PC-9 (cell line): ENCODE measurements at places on chromosomes 16 and 17. TPM values are rescaled to one million over a fixed set of nuclear protein-coding genes. Genes with fewer than 3 reads are reported as not detected.

- no peak for DNase-seq
Observed at GRCh38 chr17:2967515-2967914, 95.9 kb downstream of the OR1D5 start.

The KCNH4 gene
- total RNA-seq = not detected in 2 replicates

GRCh38 chr17:65558683-65559460, 2.6 kb downstream of the AXIN2 start:
- DNase-seq = no peak

The DDX42 gene
- total RNA-seq = 107 and 130 TPM in 2 replicates

DNA sequence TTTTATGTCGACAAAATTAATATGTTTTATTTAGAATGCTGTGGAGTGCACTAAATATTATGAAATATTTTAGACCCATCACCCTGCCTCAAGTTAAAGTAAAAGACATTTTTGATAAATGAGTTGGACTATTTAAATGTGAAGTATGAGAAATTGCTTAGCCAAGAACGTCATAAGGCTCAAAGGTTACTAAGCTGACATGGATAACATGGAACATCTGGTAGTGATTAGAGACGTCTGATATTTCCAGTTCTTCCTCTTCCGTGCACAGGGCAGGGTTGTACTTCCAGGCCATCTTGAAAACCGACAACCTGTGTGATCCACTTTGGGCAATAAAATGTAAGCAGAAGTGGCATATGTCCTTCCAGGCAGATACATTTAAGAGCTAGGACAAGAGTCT, 7.2 kb upstream of the CCL8 start:
- DNase-seq = no peak

DNA sequence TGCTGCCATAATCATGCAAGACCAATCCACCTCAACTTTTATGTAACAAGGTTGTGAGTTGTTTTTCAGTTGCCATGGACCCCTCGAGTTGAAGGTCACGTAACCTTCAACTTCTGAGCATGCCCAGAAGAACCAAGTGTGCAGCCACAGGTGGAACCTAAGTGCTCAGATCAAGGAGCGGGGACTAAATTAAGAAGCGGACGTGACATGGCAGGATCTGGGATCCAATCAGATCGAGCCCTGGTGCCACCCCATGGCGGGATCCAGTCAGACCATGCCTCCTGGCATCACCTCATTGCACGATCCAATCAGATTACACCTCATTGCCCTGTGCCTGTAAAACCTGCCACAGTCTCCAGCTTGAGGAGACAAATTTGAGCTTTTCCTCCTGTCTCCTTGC, 204.5 kb upstream of the CDH5 start:
- no peak for DNase-seq

- peak; percentile 2 for DNase-seq
Observed at GRCh38 chr17:57557416-57557815, 187.7 kb downstream of the CCDC182 start.

The CEP295NL gene
- total RNA-seq = 3.5 and 3.6 TPM in 2 replicates

- no peak for DNase-seq
Observed at GRCh38 chr16:6926762-6927161, 405.9 kb upstream of the RBFOX1 start.

DNA sequence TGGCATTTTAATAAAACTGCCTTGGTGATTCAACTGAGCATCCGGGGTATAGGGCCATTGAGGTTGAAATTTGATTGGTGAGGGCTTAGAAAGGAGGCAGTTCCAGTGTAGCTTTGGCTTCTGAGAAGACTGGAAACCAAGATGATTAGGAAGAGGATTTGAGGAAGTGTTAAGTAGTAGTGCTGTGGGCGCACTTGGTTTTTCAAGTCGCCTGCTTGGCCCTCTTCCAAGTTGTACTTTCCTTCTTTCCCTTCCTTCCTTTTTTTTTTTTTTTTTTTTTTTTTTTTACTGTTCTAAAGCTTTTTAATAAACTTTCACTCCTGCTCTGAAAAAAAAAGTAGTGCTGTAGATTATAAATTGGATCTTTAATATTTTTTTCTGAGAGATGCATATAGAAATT, 320.5 kb downstream of the UTP18 start:
- DNase-seq = no peak

DNA sequence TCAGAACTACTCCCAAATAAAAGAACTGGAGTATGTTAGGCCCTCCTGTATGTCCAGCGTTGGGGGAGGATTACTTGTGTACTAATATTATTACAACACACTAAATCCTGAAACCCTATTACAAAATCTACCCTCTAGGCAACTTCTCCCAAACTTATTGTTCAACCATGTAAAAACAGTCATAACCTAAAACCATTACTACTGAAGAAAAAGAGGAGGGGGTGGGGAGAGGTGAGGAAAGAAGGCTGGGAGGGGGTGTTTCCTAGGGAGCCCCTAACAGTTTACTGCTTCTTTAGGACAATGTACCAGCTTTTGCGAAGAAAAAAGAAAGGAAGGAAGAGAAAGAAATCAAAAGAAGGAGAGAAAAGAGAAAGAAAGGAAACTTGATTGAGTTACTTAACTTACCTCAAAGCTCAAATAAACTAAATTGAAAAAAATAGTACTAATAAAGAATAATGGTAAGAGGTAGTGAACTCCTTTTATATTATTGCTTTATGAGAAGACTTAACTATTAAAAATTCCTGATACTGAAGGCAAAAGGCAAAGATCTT, 2.3 kb downstream of the SALL1 start:
- no peak for DNase-seq

DNA sequence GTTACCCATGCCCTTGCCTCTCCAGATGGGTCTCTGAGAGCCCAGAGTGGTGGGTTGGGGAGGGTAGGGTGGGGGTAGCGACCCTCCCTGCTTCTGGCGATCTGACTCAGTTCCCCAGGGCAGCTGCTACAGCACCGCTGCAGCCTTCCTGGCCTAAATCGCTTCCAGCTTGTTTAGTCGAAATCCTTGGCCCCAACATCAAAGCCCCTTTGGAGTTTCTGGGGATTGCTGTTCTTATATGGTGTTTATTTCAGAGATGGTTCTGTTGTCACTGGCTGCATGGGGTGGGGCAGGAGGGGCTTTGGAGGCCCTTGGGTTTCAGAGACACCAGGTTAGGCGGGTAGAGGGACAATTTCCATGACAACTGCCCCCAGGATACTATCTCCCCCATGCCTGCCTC, 35.9 kb downstream of the FZD2 start:
- DNase-seq = no peak

- peak; percentile 70 for DNase-seq
Observed at GRCh38 chr16:78684030-78684611, 584.7 kb downstream of the WWOX start.

DNA sequence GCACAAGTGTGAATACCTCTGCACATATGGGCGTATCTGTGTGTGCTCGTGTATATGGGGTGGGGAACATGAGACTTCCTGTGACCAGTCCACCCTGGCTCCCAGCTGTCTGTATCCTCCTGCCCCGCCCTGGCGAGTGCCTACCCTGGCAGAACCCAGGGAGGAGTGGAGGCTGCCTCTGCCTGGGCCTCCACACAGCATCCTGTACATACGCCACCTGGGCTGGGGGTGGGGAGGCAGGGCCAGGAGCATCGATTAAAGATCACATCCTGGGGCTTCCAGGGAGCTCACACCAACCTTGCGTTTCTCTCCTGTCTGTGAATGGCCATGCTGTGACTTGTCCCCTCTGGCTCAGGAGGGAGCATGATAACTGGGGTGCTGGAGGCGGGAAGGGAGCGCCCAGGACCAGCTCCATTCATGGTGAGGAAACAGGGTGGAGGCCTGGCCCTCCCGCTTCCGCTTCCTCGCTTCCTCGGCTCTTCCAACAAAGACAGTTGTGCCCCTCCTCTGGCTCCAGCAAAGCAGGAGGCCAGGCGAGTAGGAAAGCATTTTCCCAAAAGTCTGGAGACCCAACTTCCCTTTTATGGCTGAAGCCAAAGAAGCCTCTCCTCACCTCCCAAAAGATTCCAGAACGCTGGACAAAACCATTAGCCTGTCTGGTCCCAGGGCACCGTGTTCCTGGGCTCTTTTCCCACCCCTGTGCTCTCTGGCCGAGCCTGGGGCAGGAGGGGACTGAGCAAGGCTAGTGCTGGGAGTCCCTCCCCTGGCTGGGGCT, 22.9 kb downstream of the ADAM11 start:
- no peak for DNase-seq
